Stimulated activated CD4-positive, alpha-beta T cell treated with anti-CD3 and anti-CD28 coated beads, Interleukin-4, amount 100 ng/mL, for 24 hours (primary cell): ENCODE measurements at places on chromosomes 12 and 14.

- no peak for DNase-seq
Observed at GRCh38 chr12:69123919-69124638, 115.3 kb upstream of the CPSF6 start.

GRCh38 chr12:81078469-81079196 is 754 bp downstream of the ACSS3 start:
- no peak for DNase-seq

DNA sequence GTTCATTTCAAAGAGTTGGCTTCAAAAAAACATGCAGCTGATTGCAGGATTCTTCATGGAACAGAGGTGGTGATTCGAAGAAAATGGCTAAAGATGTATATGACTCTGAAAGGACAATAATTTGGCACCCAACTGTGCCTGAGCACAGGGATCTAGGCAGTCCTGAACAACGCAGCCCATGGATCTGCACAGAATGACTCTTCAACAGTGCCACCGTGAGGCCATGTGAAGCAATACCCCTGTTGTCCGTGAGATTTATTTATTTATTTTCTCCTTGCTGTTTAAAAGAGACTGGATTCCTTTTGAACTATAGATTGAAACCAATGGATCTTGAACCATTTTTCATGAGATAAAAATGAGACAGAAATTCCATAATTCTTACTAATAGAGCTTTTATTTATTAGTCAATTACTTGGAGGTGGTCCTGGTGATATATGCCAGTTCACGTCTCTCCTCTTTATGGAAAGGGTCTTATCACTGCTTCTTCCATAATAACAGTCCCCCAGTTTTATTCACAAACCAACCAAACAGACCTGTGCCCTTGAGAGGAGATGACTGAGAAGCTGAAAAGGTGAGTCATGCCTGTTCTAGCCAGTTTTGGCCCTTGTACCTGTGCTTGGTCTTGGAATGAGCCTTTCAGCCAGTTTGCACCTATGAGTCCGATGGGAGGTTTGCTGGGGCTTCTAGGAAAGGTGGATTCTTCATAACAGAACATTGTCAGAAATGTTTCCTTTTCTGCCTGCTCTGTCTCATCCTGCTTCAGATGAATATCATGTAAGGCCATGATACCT is 1598.3 kb downstream of the AACS start:
- no peak for DNase-seq

DNA sequence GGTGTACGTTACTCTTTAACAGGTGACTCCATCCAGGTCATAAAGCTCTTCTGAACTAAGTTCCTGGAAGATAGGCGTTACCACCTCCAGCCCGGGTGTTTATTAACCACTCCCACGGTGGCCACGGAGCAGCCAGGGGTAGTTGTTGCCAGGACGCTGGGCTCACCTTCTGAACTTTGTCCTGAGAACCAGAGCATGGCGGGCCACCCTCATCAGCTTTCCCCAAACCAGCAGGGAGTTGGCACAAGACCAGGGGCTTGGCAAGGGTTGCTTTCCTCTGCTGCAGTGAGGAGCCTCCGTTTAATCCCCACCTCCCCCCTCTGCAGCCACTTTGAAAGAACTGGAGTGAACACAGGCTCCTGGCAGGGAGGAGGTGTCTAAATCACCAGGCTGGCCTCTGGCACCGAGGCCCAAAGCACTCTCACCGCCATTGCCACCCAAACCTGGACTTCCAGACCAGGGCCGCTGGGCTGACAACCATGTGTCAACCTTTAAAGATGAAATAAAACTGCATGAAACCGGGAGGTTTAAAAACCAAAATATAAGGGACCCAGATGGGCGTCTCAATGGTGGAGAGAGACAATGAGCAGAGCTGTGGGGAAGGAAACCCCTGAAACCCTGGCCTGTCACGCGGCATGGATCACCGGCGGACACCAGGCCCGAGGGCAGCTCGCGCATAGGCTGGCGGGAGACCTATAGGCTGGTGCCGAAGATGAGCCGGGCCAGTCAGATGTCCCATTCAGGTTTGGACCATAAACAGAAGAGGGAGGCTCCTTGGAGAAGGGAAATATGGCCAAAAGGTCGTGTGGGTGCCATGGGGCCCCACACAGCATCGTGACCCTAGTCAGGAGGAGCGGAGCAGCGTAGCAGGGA is 30.9 kb upstream of the TDRD9 start:
- DNase-seq, result no peak

DNA sequence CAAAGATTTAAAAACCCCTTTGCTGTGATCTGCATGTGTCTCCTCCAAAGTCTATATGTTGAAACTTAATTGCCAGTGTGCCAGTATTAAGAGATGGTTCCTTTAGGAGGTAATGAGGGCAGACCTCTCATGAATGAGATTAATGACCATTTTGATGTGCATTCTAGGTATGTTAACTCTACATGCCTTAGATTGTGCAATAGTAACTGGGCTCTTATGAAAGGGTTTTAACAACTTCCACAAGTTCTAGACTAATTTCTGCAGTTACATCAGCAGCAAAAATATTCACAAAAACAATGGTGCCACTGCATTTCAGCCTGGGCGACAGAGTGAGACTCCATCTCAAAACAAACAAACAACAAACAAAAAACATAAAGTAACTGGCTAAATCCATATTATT is 3.8 kb upstream of the TAS2R10 start:
- no peak for DNase-seq

GRCh38 chr14:23123419-23123818 is 4.4 kb upstream of the CEBPE start:
- DNase-seq, result no peak

DNA sequence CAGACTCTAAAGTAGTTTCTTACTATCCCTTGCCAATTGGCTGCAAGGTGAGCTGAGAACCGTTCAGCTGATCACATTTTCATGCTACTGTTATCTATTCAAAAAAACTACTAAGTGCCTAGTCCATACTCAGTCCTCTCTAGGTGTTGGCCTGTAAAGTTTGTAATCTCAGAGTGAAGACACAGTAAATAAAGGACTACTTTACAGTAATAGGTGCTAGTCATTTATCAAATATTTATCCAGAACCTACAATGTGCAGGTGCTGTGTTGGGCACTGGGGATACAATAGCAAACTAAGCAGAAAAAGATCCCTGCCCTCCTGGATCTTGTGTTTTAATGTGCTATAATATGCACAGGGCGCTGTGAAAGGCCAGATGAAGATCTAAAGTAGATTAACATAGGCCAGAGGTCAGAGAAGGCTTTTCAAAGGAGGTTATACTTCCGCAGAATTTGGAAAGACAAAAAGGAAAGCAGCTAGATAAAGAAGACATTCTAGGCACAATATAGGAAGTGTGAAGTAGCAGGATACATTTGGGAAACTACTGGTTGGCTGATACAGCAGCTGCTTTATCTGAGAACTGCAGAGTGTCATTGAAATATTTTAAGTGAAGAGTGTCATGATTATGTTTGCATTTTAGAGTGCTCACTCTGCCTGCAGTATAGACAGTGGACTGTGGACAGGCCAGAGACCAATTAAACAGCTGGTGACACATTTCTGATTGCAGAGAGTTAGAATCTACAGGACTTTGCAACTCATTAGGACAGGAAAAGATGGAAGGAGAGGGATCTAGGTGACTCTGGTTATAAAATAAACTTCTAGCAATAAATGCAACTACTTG is 8.0 kb upstream of the ACTR10 start:
- no peak for DNase-seq

DNA sequence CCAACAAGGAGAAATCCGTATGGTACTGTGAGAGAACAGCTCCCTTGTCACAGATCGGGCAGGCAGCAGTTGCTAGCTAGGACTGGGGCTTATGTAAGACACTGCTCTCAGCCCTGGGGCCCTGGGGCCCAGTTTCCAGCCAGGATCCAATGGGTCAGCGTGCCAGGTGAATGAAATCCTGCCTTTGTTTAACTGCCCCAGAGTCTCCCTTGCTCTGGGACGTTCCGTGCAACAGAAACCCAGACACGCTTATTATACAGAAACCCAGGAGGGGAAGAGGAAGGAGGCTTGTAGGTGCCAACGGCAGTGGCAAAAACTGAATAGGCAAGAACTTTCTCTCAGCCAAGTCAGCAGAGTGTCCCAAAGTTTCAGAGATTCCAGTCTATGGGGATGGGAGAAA is 110.6 kb downstream of the DIO2 start:
- DNase-seq, result no peak

- peak; percentile 72 for DNase-seq
Observed at GRCh38 chr14:90235179-90235976, 21.0 kb upstream of the PSMC1 start.

DNA sequence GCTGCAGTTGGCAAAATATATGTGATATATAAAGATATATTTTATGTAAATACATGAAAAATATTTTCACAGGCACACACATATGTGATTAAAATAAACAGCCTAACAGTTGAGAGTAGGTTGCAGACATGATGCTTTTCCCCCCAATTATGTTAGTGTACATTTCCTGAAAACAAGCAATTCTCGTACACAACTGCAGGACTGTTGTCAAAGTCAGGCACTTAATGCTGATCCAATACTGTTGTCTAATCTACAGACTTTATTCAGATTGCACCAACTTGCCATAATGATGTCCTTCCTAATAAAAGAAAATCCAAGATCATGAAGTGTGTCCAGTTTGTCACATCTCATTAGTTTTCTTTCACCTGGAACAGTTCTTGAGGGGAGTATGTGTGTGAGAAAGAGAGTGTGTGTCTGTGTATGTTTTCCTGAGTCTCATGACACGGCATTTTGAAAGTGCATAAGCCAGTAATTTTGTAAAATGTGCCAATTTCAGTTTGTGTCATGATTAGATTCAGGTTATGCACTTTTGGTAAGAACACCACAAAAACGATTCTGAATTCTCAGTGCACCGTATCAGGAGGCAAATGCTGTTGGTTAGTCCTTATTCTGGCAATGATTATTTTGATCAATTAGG is 16.5 kb upstream of the SEL1L start:
- DNase-seq, result no peak

GRCh38 chr12:109706747-109707469 is 6.7 kb upstream of the FAM222A start:
- no peak for DNase-seq

DNA sequence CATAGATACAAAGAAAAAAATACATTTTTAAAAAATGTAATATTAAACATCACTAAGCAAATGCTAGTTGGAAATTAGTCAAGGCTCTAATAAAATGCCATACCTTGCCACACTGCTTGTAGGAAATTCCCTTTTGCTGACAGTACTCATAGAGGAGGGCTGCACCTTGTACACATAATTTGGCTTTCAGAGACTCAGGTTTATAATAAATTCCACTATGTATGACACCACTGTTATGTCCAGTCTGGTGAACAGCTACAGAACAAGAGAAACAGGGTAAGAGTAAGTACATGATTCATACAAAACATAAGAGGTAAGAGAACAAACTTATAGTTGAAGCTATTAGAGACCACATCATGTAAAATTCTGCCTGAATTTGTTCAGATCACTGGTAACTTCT is 10.1 kb downstream of the L2HGDH start:
- no peak for DNase-seq

GRCh38 chr14:105894978-105895881 is 368.8 kb downstream of the TMEM121 start:
- no peak for DNase-seq
